Osteoblast (primary cell): ENCODE measurements at places on chromosomes 12 and 14.

GRCh38 chr12:89072294-89073026, 279.8 kb downstream of the DUSP6 start:
- no peak for DNase-seq

DNA sequence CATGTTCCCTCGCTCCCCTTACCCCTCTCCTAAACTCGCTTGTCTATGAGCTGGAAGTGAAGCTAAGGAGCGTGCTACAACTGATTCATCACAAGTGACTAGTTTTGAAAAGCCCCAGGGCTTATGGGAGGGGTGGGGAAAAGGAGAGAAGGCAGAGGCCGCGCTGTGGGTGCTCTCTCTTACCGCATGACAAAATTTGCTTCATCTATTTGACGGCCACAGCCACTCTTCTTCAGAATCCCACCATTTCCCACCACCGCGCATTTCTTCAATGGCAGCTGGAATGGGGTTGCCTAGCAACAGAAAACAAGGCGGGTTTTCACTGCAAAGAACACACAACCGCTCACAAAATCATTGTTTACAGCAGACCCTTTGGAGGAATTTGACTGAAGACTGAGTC, 79.4 kb downstream of the ST8SIA1 start:
- no peak for DNase-seq

DNA sequence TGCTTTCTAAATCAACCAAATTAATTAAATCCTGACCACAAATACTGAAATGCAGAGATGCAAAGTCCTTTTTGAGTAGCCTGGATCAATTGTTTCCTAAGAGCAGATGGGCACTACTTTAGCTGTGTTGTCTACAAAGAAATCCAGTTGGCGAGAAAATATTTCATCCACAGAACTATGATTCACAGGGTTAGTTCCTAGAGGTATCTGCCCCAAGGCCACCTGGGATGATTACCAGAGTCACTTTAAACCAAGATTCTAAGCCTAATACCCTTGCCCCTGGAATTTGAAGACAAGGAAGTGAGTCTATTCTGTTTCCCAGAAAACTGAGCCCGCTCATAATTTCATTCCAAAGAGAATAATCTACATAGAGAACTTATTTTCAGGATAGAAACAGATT, 198.4 kb downstream of the PPM1H start:
- DNase-seq = no peak

DNA sequence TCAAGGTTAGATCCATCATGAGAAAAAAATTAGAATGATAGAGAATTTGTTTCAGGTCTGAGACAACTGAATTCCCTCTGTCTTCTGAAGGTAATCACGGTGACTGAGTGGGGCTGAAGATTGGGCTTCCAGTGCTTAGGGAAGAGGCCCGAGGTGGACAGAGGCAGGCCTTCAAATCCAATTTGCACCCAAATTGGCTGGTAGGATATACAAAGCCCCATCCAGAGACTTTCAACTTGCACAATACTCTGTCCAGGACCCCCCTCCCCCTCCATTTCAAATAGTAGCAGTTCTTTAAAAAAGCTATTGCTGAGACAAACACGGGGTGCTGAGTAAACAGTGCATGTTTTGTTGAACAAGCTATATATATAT, 3.6 kb upstream of the FOXG1 start:
- no peak for DNase-seq

GRCh38 chr12:131793243-131794022, 34.8 kb upstream of the MMP17 start:
- DNase-seq = no peak

DNA sequence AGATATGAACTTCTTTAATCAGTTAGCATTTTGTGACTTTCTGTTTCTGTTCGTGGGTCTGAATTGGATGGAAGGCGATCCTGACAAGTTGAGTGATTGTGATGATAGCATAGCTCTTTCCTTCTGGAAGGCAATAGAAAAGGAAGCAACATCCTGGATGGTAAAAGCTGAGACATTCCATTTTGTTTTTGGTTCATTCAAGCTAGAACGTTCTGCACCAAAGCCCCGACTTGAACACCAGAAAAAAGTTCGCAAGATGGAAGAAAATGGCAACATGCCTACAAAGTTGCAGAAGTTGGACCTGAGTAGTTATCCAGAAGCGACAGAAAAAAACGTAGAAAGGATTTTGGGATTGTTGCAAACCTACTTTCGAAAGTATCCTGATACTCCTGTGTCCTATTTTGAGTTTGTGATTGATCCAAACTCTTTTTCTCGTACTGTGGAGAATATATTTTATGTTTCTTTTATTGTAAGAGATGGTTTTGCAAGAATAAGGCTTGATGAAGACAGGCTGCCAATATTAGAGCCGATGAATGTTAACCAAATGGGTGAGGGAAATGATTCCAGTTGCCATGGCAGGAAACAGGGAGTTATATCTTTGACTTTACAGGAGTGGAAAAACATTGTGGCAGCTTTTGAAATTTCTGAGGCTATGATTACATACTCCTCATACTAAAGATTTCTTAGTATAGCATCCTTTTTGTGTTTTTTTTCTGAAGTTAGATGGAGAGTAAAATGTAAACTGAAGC, 896 bp downstream of the EID3 start:
- DNase-seq = no peak

- no peak for DNase-seq
Measured at GRCh38 chr14:38217553-38217952, 9.8 kb downstream of the SSTR1 start.
